ENCODE measurements at places on chromosomes 7 and 10.
A peak's percentile ranks its signal among the peaks of the same experiment; 100 is the strongest.

DNA sequence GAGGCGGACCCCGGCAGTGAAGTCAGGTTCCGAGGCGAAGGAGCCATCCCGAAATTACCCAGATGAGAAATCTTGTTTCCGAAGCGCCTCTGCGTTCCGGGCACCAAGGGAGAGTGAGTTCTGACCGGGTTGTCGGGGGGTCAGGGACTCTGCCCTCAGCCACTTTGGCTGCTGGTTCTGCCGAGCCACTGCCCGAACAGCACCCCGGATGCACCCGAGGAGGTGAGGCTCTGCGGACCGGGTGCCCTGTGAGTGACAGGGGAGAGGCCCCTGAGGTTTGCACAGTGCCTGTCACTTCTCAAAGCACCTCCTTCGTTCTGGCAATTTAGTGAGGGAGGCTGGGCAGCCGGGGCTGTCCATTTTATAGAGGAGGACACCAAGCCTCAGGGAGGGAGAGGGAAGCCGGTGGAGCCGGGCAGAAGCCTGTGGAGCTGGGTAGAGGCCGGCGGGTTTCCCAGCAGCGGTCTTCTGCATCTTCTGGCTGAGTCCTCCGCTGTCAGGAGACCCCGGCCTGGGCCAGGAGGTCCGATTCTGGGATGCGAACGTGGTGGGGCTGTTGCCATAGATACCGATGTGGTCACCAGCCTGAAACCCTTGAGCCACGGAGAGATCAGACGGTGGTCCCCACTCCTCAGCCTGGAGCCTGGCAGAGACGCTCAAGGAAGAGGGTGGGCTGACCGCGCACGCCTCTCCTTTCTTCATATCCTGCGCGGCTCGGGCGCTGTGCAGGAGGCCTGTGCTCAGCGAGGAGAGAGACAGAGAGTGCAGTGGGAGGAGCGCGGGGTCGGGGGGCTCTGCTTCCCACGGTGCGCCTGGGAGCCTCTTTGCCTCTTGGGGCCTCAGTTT lies 18.9 kb upstream of the SHH start:
- no peak for DNase-seq

GRCh38 chr10:122246830-122247520 lies 24.1 kb upstream of the BTBD16 start:
- DNase-seq = no peak

DNA sequence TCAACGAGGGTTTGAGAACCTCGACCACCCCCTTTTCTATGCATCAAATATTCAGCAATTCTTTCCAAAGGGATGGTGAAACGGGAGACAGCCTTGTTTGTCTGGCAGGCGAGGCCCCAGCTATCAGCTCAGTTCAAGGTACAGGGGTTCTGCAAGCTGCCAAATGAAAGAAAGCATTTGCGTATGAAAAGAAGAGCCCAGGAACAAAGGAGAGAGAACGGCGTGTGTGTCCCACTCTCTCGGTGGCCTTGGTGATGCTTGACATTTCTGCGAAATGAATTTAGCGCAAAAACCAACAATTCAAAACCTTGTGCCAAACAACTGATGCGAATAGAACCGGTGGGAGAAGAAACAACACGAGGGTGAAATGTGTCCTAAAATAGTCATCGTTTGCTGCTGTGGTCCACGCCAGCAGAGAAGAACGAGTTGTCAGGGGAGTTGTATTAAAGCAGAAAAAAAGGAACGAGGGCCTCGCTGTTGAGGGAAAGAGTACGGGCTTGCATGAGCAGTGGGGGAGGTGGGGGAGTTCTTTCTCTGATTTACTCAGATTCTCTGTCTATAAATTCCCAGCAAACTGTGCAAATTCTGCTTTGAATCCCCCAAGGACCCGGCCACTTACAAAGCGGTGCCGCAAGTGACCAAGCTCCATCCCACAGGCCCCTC lies 97.7 kb downstream of the TMEM130 start:
- no peak for DNase-seq

DNA sequence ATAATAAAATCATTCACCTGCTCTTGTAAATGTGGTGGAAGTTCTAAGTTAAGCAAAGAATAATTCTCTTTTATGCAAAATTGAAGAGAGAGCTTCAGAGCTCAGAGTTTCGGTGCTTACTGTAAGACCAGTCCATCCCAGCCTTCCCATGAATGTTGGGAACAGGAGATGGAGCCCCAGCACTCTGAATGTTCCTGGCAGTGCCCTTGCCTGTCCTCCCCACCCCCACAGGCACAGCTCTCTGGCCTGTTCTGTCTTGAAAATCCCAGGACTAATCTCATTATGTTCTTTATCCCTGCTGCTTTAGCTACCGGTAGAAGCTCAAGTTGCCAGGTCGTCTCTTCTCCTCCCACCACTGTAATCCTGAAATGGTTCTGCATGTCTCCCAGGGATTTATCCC lies 29.1 kb upstream of the LHFPL3 start:
- DNase-seq = peak; percentile 3

GRCh38 chr10:94006591-94007550 lies 13.1 kb downstream of the PLCE1 start:
- DNase-seq = no peak

DNA sequence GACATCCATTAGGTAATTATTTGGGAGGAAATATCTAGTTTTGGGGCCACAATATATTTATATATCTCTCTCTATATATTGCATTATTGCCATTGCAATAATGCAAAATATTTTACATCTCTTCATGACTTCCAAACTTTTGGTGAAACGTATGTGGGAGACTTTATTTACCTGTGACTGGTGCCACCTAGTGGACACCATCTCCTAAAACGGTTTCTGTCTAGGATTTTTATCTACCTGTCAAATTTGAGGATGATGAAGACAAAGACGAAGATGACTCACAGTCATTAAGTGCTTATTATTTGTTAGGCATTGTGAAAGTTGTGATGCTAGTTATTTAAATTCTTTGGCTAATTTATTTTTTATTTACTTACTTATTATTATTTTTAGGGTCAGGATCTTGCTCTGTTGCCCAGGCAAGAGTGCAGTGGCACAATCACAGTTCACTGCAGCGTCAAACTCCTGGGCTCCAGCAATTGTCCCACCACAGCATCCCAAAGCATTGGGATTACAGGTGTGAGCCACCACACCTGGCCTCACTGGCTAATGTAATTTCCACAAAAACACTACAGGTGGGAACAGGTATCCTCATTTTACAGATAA lies 18.7 kb upstream of the CBLL1 start:
- DNase-seq = peak; percentile 59

GRCh38 chr7:117791877-117792780 lies 81.1 kb downstream of the CTTNBP2 start:
- no peak for DNase-seq

- DNase-seq = peak; percentile 70
These were observed 650 bp upstream of the TM9SF3 start for GRCh38 chr10:96587264-96588059.

DNA sequence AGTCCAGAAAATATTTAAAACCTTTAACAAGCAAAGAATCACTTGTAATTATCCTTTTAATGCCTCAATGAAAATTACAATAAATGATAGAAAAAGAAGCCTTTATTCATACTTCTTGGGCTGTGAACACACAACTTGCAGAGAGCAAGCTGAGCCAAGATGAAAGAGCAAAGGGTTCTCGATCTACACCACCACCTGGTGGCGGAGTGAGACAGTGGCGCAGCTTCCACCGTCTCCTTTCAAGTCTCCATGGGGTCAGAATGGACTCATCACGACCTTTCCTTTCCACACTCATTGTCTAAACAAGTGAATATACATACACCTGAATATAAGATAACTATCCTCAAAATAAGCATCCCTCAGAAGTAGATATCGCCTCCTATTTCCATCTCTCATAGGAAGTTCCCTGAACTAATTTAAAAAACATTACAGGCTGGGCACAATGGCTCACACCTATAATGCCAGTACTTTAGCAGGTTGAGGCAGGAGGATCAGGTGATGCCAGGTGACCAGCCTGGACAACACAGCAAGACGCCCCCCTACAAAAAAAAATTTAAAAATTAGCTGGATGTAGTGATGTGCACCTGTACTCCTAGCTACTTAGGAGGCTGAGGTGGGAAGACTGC lies 40.7 kb downstream of the ATE1 start:
- DNase-seq = peak; percentile 68

GRCh38 chr7:19930851-19931250 lies 157.4 kb upstream of the TMEM196 start:
- no peak for DNase-seq

DNA sequence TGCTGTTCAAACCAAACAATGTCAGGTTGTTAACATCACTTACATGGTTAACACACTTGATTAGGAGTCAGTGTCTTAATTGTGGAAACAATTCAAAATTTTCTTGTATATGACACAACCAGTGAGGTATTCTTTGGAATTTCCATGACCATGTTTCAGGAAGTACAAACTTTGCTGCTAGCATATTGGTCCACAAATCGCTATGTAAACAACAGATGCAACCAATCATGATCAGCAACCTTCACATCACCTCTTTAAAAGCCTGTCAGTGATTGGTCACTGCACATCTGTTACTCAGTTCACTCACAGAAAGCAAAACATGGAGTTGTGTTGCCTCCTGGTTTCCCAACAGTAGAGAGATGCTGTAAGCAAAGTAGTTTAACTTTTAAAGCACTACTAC lies 108.9 kb upstream of the FAM3C start:
- DNase-seq = peak; percentile 14

DNA sequence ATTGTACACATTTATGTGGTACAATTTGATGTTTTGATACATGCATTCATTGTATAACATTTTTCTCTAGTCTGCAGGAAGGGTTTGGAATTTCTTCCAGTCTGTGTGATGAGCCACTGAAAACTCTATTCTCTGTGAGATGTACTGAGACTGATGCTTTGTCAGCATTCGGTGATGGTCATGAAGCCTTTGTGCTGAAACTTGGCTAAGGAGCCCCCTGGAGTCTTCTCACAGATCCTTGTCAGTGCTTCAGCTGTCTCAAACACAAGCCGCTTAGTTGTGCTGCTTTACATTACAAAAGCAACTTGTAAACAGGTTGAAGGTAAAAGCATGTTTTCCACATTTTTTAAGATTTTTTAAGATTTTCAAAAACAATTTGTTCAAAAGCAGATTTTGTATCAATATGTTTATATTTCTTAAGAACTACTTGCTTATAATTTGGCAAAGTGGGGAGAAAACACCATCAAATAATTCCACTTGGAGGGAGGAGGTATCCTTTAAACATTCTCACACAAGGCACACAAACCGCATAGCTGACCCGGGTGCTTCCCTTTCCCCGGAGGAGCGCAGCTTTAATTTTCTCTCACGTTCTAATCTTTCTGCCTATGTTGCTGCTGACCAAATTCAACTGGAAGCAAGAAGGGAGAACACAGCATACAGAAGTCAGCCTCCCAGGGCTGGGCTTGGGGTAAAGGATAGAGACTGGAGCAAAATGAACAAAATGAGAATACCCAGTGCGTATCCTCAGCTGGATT lies 249.8 kb upstream of the VSTM2A start:
- no peak for DNase-seq

DNA sequence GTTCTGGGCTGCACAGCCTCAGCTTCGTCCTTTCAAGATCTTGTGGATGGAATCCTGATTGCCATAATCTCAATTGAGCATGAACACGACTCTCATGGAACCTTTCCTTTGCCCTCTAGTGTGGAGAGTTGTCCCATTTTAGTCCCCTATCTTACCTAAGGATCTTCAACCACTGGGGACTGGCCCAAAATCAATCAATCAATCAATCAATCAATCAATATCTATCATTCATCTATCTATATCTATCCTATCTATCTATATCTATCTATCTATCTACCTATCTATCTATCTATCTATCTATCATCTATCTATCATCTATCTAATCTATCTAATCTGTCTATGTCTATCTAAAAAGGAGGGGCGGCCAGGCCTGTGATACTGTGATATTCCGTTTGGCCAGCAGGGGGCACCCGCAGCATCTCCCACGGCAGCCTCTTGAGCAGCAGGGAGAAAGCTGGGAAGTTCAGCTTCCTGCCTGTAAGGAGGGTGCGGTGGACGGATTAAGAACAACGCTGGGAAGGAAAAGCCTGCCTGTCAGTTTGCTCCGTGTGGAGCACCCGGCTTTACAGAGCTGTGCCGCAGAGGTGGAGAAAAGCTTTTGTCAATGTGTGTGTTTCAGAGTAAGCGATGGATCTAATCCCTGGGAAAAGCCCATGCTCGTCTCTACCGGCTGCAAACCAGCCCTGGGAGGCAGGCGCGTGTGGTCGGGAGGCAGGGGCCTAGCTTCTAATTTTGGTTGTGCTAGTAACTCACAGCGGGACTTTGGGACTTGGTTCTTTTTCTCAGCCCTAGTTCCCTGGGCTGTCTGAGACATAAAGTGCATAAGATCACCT lies 124.9 kb downstream of the SH2D4B start:
- peak; percentile 88 for DNase-seq

DNA sequence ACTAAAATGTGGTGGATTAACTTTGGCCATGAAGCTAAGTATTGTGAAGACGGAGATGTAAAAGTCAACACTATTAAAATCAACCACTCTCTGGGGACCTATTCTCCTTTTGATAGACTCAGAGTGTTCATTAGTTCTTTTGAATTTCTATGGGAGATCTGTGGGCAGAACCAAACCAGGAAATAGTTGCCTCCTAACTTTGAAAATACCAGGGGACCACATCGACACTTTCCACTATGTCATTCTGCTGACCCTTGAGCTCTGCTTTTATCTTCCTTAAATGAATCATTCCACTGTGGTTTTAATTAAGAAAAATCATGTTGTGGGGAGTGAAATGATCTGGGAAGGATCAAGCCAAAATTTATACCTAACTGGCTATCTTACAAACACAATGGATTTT lies 960.5 kb downstream of the GATA3 start:
- peak; percentile 30 for DNase-seq

DNA sequence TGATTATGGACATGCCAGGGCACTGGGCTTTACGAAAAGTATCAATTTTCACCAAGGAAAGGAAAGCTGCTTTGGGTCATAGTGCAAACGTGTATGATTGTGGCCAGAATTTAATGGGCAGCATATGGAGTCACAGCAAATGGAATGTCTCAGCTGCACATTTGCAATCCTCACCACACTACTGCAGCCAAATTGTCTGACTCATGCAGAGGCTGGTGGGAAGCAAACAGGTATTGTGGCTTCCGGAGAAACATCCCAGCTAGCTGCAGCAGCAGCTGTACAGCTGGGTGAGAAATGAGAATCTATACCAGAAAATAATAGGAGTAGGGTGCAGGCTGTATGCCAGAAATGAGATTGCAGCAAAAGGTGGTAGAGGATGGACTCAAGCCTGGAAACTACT lies 374.7 kb upstream of the VWC2 start:
- DNase-seq = no peak

DNA sequence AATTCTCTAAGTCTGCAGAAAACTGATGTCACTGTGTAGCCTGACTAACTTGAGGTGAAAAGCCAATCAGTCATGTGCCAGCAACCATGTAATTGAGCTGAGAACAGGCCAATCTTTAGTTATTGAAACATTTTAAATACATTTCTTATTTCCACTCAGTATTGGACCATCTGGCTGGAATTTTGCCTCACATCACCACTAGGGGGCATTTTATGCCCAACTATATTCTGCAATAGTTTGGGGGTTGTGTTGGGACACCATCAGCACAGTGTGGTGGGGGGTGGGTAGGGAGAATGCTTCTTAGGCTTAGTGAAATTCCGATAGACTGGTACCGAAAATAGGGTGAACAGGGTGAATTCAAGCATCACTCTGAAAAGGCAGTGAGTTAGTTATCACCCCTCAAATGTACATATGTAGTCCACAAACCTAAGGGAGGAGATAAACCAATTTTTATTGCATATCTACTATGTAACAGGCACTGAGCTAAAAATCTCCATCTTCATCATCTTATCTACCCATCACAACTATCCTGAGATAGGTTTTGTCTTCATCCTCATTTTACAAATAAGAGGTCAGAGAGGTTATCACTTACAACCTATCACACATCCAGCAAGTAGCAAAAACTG lies 17.8 kb downstream of the NPSR1 start:
- DNase-seq = peak; percentile 47

All from A673 (cell line).